Forelimb muscle (tissue), 1 donor: ENCODE measurements at places on chromosomes 3 and 15.

- DNase-seq = no peak
Observed at GRCh38 chr3:113908133-113908532, 39.7 kb upstream of the ZDHHC23 start.

GRCh38 chr3:157491136-157491535, 12.1 kb downstream of the VEPH1 start:
- no peak for DNase-seq

DNA sequence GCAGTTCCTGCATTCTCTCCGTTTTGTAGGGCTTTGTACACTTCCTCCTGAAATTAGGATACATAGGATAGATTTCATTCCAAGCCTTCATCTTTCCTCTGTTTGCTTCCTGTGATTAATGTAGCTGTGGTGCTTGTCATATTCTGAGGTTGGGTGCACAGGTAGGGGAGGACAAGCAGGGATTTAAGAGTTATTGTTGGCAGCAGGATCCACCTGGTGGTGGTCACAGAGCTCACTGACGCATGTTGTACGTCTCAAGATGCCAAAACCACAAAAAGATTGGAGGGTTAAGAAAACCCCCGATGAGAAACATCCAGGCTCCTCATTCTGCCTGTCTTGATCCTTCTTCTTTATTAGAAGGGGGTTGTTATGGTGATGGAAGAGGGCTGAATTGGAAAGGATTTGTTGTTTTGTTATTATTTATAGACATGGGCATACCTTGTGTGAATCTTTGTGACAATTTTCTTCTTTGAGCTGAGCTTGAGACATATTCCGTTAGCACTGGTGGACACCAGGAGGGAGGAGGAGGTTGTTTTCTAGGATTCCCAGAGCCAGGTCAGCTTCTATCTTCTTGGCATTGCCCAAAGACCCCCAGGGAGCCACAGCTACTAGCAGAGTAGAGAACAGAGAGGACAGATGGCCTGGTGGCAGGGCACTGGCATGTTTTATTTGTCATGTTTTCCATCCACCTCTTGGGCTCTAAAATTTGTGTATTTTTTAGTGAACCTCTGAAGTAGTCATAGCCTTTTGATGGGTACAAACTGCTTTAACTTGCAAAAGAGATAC, 57.7 kb upstream of the LARS2 start:
- no peak for DNase-seq

- no peak for DNase-seq
Observed at GRCh38 chr3:37163262-37164015, 10.9 kb downstream of the LRRFIP2 start.

GRCh38 chr3:170496026-170496867, 77.6 kb downstream of the CLDN11 start:
- no peak for DNase-seq

DNA sequence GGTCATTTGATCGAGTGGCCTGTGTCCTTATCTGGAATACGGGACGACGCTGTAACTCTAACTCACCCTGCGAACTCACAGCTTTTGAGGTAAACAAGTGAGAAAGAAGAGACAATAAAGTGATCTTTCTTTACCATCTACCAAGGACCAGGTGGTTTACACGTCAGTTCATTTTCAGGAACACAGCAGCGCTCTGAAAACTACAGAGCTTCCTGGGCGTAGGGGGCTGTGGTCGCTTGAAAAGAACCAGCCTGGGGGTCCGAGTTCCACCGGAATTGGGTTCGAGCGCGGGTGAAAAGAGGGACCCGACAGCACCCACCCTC, 357 bp downstream of the KIAA1143 start:
- no peak for DNase-seq

DNA sequence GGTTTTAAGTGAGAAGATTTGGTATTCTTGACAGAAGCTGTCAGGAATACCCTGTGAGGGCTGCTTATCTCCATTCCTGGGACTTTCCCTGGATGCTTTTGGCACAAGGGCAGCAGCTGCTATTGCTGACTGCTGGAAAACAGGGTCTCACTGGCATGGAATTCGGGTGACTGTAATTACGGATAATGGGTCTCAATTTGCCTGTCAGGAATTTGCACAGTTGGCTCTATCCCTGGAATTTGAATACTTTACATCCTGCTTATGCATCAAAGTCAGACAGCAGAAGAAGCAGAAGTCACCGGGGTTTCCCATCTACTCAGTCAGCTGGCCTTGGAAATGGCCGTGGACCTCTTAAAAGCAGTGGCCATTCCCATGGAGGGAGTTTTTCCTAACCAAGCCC, 25.9 kb upstream of the AKAP13 start:
- DNase-seq = no peak
